RPMI8226 (cell line): ENCODE measurements at places on chromosomes 3 and 15.

- no peak for DNase-seq
Measured at GRCh38 chr3:171801738-171802589, 8.3 kb downstream of the PLD1 start.

- DNase-seq = no peak
Measured at GRCh38 chr3:37338500-37338899, 164.1 kb upstream of the LRRFIP2 start.

- DNase-seq = no peak
Measured at GRCh38 chr3:1318296-1319005, 225.6 kb downstream of the CNTN6 start.

GRCh38 chr3:42012383-42012934 lies 50.6 kb upstream of the ULK4 start:
- DNase-seq = no peak

DNA sequence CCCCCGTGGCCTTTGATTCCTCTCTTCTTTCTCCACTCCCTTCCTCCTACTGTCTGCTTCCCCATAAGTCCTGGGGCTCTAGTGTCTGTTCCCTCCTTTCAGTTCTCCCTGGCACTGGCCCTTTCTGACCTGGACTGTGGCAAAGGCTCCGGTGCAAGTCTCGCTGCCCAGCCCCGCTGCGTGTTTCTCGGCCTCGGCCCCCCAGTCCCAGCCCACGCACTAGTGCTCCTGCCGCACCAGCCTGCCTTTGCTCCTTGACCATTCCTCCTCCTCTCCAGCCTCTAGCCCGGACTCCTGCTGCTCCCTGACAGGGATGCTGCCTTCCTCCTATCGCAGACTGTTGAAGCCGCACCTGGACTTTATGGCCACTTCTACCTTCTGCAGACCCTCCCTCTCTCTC lies 2.1 kb downstream of the TM6SF1 start:
- DNase-seq = no peak

DNA sequence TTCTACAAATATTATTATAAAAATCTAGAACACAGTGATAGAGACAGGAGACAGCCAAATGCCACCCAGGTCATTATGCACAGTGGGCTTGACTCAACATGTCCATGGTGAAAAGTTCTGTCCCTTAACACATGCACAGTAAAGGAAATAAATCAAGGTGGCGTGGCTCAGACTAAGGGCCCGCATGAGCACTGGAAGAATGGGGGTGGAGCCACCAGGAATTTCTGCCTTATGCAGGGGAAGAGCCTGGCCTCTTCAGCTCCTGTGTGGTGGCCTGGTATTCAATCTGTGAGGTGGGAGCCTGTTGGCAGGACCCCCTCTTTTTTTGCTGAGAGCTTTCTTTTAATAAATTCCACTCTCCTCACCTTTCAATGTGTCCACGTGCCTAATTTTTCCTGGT lies 17.2 kb upstream of the SPG21 start:
- no peak for DNase-seq

DNA sequence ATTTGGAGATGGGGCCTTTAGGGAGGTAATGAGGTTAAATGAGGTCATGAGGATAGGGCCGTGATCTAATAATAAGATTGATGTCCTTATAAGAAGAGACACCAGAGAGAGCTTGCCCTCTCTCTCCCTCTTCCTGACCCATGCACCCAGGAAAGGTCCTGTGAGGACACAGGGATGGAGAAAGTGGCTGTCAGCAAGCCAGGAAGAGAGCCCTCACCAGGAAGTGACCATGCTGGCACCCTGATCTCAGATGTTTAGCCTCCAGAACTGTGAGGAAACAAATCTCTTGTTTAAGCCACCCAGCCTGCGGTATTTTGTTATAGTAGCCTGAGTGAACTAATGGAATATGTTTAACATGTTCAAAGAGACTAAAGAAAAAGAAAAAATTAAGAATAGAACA lies 15.3 kb upstream of the GNB5 start:
- no peak for DNase-seq

DNA sequence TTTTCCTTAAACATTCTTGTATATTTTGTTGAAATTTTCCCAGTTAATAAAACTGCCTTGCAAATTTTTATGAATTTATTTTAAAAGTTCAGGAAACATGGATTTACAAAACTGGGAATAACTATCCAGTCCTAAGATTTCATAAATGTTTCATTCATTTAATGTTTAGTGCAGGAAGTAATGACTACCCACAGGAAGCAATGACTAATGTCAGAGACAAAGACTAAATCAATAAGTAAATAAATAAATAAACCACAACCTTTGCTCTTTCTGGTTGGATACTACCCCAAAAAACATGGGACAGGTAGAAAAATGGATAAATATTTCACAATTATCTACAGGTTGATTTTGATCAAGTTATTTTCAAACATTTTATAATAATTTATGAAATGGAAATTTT lies 48.8 kb upstream of the TMCO5A start:
- no peak for DNase-seq

DNA sequence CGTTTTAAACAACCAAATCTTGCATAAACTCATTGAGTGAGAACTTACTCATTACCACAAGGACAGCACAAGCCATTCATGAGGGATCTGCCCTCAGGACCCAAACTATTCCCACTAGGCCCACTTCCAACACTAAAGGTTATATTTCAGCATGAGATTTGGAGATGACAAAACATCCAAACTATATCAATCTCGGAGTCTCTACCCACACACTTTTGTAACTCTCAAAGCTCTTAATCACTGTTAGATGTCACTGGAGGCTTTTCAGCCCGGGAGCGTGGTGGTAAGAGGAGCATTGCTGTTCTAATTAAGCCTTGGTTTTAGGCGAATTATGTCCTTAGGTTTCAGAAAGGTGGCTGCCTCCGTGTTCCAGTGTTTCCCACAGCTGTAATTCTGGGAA lies 86.3 kb downstream of the CNTN6 start:
- DNase-seq = no peak

DNA sequence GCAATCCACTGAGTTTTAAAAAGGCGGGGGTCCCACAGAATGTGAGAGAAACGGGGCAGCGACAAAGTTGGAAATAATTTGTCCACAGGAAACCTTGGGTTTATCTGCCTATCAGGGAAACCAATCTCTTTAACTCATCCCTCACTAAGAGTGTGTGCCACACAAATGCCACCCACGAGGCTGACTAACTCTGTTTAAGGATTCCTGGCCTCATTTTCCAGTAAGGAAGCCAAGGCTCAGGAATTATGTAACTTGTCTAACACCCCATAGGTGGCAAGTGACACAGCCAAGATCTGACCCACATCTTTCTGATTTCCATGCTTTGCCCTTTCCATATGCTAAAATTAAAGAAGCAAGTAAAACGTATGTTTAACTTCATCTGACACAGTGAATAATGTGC lies 263.2 kb downstream of the CNTN3 start:
- no peak for DNase-seq

DNA sequence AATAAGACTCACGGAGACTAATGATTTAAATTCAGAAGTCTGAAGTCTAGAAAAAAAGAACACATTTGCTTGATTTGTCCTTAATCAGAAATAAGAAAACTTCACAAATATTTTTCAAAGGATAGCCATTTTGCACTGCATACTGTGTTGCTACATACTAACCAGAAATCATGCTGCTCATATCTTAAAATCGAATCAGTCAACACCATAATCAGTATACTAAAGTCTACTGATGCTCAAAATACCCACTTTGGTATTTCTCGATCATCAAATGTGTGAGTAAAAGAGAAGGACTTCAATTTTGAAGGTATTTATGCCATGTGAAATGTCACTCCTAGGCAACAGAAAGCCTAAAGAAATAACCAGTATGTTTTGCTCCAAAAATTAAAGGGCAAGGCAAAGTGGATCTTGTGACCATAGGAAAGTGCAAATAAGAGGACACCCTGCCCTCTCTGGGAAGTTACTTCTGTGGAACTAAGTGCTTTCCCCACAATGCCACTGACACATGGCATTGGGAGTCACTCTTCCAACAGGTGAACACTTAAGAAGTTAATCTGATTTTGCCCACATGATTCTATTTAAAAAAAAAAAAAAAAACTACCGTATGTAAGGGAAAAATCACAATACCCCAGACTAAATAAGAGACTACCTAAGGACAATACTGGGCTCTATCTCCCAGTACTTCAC lies 2.7 kb downstream of the LRIG1 start:
- DNase-seq = no peak

DNA sequence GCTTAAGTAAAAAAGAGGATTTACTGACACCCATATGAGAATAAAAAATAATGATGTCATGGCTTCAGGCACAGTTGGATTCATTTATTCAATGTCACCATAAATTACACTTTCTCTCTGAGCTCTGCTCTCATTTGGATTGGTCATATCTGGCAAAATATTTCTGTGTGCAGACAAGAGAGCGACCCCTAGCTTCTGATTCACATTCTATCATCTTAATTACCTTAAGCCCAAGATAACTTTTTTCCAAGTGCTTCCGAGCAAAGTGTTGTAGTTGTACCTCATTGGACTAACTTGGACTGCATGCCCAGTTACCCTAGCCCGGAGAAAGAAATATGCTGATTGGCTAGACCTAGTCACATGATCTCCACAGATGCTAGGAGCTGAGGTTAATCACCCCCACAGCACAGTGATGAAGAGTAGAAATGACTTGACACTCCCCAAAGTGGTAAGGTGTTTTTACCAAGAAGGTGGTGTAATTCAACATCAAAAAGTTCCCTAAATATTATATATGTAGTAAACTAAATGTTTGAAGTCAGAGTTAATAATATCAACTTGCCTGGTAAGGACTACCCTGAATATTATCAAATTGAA lies 552.2 kb upstream of the SUCLG2 start:
- DNase-seq = no peak

DNA sequence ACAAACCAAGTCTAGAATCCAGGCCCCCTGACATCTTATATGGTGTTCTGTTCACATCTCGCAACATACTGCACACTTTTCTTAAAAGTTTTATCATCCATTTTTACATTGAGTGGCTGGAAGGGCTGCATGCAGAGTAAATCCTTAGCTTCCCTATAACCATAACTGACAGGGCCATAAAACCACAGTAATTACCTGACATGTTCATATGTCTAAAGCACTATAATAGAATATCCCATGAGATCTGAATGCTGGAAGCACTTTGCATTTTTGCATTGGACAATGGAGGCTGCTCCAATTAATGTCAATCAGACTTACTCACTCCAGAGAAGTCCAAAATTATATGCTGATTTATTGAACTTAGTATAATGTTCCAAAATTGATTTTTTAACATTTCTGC lies 86.6 kb upstream of the HES1 start:
- DNase-seq = no peak

- no peak for DNase-seq
Measured at GRCh38 chr3:37924453-37924852, 62.8 kb downstream of the CTDSPL start.

DNA sequence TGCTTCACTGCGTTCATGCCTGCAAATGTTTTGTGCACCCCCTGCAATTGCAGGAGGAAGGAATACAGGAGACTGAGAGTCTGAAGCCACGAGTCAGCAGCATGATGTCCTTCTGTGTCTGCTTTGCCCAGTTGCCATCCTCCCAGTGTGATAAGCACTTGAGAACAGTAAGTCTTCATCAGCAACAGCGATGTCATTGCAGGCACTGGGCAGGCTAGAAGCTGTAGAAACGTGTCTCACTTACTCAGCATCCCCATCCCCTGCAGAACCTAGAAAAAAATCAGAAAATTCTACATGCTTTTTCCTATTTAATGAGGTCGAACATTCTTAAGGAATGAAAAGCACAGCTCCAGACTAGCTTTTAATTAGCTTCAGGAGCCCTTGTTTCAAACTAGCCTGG lies 156.5 kb upstream of the LPP start:
- no peak for DNase-seq

- no peak for DNase-seq
Measured at GRCh38 chr3:3853544-3853943, 54.3 kb downstream of the LRRN1 start.

- DNase-seq = no peak
Measured at GRCh38 chr3:147373301-147373700, 33.0 kb downstream of the ZIC4 start.

DNA sequence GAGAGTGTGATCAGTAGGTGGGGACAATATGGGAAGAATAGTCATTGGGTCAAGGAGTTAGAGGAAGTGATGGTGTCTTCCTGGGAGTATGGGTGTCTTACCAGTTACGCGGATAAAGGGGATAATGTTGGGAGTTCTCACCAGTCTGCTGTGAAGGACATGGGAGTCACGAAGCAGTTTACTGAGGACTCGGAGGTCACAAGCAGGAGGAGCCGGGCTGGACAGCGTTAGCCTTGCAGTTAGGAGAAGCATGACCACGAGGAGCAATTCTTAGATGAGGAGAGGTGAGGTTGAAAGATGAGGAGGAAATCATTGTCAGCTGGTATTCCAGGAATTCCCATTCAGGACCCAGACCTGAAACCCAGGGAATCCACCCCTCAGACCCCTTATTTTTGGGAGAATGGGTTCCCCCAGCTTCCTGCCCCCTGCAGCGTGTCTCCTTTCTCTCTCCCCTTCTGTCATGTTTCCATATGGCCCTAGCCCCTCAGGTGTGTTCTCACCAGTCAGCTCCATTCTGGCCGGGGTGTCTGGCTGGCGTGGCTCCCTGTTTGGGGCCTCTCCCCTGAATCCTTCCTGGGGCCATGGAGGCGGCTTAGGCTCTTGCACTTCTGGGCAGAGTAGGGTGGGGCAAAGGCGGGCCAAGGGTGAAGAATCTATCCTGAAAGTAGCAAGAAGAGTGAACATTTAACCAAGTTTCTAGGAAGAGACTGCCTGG lies 2.1 kb downstream of the THPO start:
- DNase-seq = no peak

DNA sequence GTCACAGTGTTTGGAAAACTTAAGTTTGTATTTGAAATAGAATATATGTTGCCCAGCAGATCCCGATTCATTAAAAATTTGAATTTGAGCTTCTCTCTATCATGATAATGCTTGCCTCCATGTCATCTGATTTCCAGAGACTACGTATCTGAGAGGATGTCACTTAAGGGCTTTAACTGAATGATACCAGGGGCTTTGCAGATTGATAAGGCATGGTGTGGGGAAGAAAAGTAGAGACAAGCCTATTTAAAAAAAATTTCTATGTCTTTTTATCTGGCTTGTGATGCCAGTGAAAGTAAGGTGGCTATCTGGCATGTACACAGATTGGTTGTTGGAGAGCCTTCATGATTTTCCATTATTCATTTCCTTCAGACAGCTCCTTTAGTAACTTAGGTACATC lies 72.7 kb downstream of the UBE2E2 start:
- no peak for DNase-seq

DNA sequence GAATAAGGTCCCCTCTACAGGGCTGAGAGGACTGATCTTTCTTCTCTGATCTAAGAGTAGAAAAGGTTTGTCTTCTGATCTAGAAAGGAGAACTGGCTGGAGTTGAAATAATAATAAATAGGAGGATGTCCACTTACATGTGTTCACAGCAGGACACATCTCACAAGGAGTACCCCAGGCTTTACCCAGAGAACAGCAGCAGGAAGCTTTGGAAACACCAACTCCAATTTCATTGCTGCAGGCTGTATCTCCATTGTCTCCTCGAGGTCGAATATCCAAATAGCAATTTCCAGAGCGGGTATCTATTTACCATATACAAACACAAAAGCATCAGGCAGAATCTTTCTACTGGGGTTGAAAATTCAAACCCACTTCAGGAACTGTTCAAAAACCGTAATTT lies 136.6 kb downstream of the DUT start:
- no peak for DNase-seq

- no peak for DNase-seq
Measured at GRCh38 chr15:71223516-71223915, 108.2 kb downstream of the THSD4 start.
